ENCODE measurements at places on chromosomes 2 and 18.
A peak's percentile ranks its signal among the peaks of the same experiment; 100 is the strongest.

DNA sequence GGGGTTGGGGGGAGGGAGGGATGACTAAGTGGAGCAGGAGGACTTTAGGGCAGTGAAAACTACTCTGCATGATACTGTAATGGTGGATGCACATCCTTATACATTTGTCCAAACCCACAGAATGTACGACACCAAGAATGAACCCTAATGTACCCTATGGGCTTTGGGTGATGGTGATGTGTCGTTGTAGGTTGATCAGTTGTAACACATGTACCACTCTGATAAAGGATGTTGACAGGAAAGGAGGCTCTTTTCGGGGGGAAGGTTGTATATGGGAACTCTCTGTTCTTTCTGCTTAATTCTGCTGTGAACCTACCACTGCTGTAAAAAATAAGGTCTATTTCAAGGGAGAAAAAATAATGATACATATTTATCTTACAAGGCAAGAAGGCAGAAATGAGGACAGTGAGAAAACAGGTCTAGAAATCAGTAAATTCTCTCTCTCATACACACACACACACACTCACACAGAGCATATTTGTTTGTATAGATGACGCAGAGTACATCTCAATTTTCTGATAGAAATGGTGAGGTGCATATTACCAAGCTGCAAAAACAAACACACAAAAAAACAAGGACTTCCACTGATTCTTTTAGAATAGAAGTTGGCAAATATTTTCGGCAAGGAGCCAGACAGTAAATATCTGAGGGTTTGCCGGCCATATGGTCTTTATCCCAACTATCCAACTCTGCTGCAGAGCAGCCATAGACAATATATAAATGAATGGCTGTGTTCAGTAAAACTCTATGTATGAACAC is 20.2 kb downstream of the FAM124B start:
- no peak for DNase-seq

DNA sequence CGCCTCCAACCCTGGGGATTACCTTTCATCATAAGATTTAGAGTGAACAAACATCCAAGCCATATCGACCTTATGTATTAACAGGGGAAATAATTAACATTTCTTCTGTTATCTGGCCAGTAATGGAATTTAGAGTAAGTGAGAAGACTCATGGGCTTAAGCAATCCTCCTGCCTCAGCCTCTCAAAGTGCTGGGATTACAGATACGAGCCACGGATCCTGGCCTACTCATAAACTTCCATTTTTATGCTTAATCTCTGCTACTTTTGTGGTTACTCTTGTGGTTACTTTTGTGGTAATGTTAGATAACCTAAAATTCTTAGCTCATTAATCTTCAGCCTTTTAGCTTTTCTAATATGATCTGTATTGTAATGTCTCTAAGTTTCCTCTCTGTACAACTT is 159.3 kb upstream of the SLC8A1 start:
- DNase-seq, result no peak

DNA sequence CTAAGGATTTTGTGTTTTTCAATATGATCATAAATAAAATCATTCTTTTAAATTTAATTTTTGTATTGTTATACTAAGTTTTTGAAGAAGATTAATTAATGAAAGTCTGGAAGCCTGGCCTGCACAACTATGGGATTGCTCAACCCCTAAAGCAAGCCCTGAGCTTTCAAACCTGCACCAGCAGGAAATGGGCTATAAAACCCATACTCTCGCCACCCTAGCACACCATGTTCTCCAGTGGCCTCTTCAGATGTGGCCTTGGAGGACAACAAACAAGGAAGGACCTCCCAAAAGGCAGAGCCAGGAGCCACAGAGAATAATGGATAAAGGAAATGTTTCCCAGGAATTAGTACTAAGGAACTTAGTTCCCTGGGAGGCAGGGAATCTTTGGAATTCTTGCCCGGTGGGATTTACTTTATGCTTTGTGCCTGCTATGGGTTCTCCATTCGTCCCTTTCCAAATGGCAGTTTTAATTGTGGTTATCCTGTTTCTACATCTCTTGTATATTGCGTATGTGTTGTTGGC is 212.5 kb downstream of the ZFP36L2 start:
- peak; percentile 77 for DNase-seq

- DNase-seq, result no peak
Measured at GRCh38 chr2:67900826-67901225, 162.0 kb downstream of the C1D start.

DNA sequence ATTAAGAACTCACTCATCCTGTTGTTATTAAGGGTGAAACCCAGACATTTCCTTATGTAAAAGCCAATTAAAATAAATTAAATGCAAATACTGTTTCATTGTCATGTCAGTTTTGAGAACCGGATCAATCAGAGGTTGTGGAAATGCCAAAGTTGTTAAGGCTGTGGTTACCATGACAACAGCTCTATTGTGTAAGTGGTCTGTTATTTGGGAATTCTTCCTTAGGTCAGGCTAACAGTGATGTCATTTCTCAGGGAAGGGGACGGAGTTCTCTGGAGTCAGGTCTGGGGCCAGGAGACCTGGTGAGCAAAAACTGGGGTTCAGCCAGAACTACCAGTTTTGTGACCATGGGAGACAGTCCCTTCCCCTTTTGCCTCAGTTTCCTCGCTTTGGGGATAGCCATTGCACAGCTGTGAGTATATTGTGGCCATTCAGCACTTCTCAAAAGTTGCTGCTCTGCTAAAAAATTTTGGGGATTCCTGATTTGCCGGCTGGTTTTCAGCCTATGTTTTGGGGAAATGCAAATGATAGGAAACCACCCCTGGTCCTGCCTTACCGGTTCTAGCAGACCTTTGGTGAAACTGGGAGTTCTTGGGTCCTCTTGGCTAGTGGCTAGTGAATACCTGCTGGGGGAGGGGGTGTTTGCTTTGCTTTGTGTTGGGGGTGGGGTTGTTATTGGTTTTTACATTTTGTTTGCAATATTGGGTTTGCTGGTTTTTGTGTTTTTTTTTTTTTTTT is 21.6 kb downstream of the HPCAL1 start:
- DNase-seq, result no peak

DNA sequence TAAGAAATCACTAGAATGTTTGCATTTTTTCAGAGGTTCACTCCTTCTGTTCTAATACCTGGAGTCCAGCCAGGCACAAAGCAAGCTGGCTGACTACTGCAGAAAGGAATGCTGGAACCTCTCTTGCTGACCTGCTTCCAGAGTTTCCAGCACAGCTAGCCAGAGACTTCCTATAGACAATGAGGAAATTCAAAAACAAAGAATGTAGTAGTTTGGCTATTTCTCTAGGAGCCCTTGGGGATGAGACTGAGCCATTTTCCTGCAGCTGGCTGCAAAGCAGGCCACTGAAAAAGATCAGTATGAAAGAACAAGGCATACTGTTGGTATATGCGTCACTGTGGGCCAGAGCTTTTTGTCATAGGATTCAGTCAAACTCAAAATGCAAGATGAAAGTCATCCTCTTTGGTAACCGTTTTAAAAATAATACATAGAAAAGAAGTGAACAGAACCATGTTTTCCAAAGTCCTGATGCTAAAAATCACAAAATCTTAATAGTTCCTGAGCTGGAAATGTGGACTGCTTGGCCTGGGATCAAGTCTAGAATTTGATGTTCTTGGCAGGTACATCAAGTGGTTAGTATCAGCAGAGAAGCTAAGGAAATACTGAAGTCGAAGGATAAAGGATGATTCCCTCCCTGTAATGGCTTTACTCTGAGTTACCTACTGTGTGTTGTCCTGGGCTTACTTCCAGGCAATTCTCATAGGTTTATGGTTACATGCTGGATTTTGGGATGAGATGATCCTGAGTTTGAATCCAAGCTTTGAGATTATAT is 9.0 kb upstream of the DSEL start:
- DNase-seq, result no peak

DNA sequence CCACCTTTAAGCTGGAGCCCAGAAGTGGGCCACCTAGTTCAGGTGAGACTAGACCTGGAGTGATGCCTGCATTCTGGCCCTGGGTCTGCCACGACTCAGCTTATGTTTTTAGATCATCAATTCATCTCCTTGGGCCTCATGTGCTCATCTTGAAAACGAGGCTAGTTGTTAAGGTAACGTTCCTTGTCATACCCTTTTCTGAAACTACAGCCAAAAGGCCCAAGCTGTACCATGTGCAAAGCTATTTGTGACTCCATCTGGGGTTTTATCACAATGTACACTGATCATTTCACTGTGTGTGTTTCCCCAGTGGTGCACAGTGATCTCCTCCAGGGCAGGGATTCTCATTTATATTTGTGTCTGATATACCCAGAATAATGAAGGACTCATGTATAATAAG is 138.4 kb upstream of the COPS8 start:
- DNase-seq, result no peak

DNA sequence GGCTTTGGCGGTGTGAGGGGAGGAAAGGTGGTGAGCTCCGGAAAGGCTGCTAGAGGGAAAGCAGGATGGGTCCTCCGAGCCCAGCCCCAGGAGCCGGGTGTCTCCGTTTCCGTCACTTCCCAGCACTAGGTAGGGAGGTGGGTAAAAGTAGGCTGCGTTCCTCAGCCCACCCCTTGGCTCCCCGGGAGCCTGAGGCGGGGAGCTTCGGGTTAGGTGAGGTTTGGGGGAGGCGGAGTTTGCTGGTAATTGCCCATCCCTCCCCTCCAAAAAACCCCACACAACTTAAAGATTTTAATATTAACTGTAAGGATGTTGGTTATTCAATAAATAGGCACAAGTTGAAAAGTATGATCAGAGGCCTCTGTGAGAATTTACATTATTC is 552 bp upstream of the ATF2 start:
- DNase-seq, result no peak

- no peak for DNase-seq
Measured at GRCh38 chr18:10726198-10727068, 200.6 kb downstream of the NAPG start.

GRCh38 chr2:168427451-168427850 is 28.6 kb upstream of the CERS6 start:
- no peak for DNase-seq

GRCh38 chr18:67876871-67877270 is 360.4 kb upstream of the DSEL start:
- no peak for DNase-seq
